ENCODE measurements at places on chromosomes 1 and 21.

DNA sequence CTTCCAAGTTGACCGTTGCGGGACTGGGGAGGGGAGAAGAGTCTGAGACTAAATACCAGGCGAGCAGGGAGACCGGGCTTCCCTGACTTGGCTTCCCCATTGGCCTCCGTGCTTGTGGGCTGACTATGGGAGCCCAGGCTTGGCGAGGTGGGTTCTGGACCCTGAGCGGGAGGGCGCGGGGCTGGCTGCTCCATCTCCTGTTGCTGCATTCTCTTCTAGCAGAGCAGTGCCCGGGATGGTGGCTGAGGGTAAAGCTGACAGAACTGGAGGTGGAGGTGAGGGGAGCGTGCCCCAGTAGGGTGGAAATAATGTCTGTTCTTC is 689 bp downstream of the LGR6 start:
- DNase-seq = no peak

GRCh38 chr1:3651930-3652547 is at the start of gene TP73:
TP73 (plus strand) TSS chr1:3652516; CDS start chr1:3682366, 29,850 bp downstream.
- peak; percentile 18 for DNase-seq

DNA sequence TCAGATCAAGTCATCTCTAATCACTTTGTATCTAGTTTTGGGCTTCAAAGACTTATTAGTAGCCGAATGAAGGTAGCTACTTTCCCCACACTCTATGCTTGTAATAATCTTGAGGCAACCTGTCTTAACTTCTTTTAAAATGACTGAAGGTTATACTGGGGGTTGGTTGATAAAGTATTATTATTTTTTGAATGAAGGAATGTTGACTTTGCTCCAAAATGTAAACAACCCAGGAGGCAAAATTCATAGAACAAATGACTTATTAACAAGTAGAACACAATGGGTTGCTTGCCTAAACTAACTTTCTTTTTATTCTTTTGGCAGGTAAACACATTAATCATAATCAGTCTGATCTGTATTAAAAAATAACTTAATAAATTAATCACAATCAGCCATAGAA is 440.0 kb downstream of the USP25 start:
- no peak for DNase-seq

DNA sequence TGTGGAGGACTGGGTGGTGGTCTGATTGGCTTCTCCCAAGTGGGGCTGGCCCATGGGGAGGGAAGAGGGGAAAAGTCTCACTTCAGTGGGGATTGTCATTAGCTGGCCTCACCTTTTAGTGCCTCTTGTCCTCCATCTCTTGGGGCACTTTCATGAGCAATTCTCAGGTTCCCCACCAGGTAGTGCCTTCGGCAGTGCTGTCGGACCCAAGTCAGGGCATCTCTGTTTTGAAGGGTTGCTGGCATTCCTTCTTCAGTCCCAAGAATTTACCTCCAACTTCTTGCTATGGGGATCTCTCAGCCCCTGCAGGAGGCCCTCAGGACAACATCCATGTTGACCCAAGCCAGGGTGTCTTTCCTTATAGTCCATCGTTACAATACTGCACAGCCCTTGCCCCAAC is 54.7 kb upstream of the F3 start:
- no peak for DNase-seq

GRCh38 chr21:32834211-32834915 is 62.8 kb upstream of the PAXBP1 start:
- DNase-seq = peak; percentile 13

All from NCI-H524 (cell line).